ENCODE measurements at places on chromosomes 2 and 18.
A peak's percentile ranks its signal among the peaks of the same experiment; 100 is the strongest.

- H3K4me3 ChIP-seq: no peak overlapping the region
- DNase-seq: no peak
- H3K4me1 ChIP-seq: peaks cover 14% of the 10 kb centered on the region
- no peak overlapping the region for H3K27ac ChIP-seq
- no peaks in the 10 kb centered on the region for H3K27me3 ChIP-seq
Observed at GRCh38 chr2:134445985-134446382, 192.1 kb downstream of the MGAT5 start.

DNA sequence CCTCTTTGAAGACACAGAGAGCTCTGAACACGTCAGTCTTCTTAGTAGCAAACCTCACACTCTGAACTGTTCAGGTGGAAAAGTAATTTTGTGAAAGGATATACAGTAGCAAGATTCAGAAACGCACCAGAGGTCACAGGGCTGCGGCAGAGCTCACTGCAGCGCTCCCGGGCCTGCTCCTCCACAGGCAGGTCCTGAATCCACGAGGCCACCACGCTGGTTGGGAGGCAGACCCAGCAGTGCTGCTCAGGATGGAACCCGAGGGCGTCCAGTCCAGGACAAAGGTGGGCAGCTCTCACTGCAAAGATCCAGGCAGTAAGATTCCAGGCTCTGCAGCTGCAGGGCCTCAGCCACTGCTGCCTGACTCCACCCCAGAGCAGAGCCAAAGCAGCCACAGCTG lies 576.2 kb upstream of the SALL3 start:
- H3K4me3 ChIP-seq: no peak overlapping the region
- DNase-seq: no peak
- peaks cover 12% of the 10 kb centered on the region for H3K4me1 ChIP-seq

GRCh38 chr2:240559286-240559685 lies 871 bp upstream of the DUSP28 start:
- peaks cover 48% of the 10 kb centered on the region for H3K4me1 ChIP-seq
- no peaks in the 10 kb centered on the region for H3K27me3 ChIP-seq
- no peaks in the 10 kb centered on the region for H3K36me3 ChIP-seq
- peak overlapping the region; percentile 82 for H3K27ac ChIP-seq

DNA sequence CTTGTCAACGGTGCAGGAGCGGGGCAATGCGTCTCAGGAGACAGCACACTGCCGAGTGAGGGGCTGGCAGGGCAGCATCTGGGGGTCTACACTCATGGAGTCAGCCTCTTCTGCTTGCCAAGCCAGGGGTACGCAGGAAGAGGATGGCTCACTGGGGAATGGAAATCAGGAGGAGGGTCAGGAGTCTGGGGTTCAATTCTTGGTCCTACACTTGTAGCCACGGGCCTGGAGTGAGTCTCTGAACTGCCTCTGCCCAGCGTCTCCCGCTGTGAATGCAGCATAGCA lies 70.0 kb downstream of the CAPN13 start:
- no peaks in the 10 kb centered on the region for H3K4me1 ChIP-seq
- DNase-seq: no peak
- H3K36me3 ChIP-seq: no peaks in the 10 kb centered on the region
- no peak overlapping the region for H3K27ac ChIP-seq
- H3K27me3 ChIP-seq: peaks cover 52% of the 10 kb centered on the region

GRCh38 chr2:209236377-209236776 lies 187.5 kb upstream of the MAP2 start:
- H3K27me3 ChIP-seq: no peaks in the 10 kb centered on the region
- no peaks in the 10 kb centered on the region for H3K36me3 ChIP-seq
- H3K4me1 ChIP-seq: no peaks in the 10 kb centered on the region
- no peak for DNase-seq

- no peak for DNase-seq
- no peak overlapping the region for H3K27ac ChIP-seq
- peaks cover 6% of the 10 kb centered on the region for H3K36me3 ChIP-seq
- no peaks in the 10 kb centered on the region for H3K27me3 ChIP-seq
- no peak overlapping the region for H3K4me3 ChIP-seq
Observed at GRCh38 chr2:241255542-241256167, 59.8 kb downstream of the HDLBP start.
